ENCODE measurements at places on chromosomes 1 and 21. TPM values are rescaled to one million over a fixed set of nuclear protein-coding genes. Genes with fewer than 3 reads are reported as not detected.

E2F2 gene
- total RNA-seq: 4.7 TPM

DRAXIN gene
- not detected for total RNA-seq

- DNase-seq: no peak
These were observed 58.4 kb downstream of the FHAD1 start for GRCh38 chr1:15305468-15305770.

- DNase-seq: no peak
These were observed 139.5 kb upstream of the HMGB4 start for GRCh38 chr1:33724348-33724747.

FAM72B gene
- total RNA-seq: 1.0 TPM

- no peak for DNase-seq
These were observed 185.4 kb downstream of the LRRIQ3 start for GRCh38 chr1:74012583-74012982.

- no peak for DNase-seq
These were observed 13.6 kb upstream of the CEP85 start for GRCh38 chr1:26220199-26220912.

DNA sequence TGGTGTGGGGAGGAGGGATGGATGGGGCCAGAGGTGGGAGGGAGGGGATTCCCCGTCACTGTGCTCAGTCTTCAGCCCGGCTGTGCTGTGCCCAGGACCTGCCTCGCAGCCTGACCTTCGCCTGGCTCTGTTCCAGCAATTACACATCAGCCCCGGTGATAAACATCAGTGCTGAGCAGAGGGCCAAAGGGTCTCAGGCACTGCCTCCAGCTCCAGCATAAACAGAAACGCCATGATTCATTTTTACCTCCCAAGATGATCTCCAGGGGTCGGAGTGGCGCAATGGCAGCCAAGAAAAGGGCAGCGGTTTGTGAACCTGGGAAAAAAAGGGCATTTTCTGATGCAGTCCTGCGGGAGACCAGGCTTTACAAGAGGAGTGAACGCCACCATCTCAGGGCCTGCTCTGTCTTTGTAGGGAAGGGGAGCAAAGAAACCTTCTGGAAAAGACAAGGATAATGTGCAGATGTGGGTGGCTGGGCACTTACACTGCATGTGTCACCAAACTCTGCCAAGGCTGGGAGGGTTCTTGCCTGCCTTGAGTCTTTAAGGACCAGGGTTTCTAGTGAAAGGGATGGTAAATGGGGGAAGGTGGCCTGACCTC, 28.1 kb downstream of the SHISA4 start:
- no peak for DNase-seq

LRRC8C gene
- 2.9 TPM for total RNA-seq

DNA sequence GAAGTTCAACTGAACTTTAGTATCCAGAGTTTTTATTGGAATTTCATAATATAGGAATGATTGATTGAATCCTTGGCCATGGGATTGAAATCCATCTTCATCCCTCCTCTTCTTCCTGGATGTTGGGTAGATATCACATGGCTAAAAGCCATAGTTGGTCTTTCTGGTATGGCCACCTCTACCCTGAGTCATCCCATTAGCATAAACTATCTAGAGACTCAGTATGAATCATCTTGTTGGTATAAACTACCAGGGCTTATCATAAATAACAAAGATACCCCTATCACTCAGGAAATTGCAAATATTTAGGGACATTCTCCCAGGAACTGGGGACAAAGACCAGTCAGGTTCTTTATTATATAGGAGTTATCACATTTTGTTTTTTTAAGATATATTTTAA, 21.2 kb upstream of the ZP4 start:
- no peak for DNase-seq

DNA sequence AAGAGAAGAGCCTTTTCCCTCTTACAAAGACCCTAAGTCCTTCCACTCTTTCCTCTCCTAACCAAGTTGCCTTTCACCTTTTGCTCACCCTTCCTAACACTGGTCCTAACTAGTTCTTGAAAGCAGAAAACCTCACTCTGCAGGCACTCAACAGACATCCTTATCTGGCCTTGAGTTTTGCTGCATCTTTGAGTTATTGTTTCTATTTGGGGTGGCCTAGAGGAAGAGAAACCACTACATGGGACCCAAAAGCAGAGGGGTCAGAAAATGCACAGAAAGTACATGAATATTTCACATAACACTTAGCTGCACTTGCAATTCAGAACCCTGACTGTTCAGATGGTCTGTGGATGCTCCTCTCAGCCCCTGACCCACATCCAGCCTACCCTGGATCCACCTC, 178.3 kb upstream of the SYT6 start:
- no peak for DNase-seq

GRCh38 chr1:53249706-53250105, 11.4 kb upstream of the MAGOH start:
- DNase-seq: no peak

GRCh38 chr21:18705971-18706370, 302.4 kb upstream of the TMPRSS15 start:
- DNase-seq: no peak

DNA sequence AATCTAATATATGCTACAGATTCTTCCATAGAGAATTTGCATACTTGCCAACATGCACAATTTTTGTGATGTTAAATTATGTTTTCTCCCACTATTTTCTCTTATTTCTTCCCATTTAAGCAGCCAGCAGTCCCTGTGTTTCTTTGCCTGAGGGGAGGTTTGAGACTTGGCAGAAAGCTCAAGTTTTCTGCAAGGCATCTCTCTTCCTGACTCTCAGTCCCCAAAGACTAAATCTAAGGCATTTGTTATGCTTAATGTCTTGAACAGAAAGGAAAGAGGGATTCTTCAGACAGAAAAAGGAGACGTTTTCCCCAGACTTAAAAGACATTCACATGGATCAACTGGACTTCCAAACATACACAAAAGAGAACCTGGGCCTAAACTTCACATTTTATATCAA, 354.4 kb downstream of the RYR2 start:
- no peak for DNase-seq

- DNase-seq: no peak
These were observed 27.2 kb upstream of the SLC22A15 start for GRCh38 chr1:115949156-115949555.

C1QB gene
- not detected for total RNA-seq

DNA sequence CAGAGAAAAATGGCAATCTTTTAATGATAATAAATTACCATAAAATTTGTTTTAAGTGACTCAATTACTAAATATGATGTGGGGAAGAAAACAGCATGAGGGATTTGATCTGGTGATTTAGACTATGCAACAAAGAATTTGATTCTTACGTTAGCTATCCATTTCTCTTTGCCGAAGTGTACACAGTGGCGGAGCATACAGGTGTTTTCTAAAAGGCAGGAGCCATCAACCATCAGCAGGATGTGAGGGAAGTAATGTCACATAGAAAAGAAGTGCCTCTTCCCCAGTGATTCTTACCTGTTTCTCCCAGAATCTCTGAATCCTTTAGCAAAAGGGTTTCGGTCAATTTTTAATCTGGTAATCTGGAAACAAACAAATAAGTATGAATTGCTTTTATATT, 74.3 kb downstream of the TBX15 start:
- no peak for DNase-seq

RFX5 gene
- 54.9 TPM for total RNA-seq

LIPI gene
- total RNA-seq: not detected

- DNase-seq: no peak
These were observed 951.5 kb downstream of the KCNT2 start for GRCh38 chr1:195656780-195657179.

GRCh38 chr1:101317590-101317989, 80.8 kb downstream of the S1PR1 start:
- no peak for DNase-seq

- no peak for DNase-seq
These were observed 14.4 kb downstream of the NOC2L start for GRCh38 chr1:944341-945325.

DNA sequence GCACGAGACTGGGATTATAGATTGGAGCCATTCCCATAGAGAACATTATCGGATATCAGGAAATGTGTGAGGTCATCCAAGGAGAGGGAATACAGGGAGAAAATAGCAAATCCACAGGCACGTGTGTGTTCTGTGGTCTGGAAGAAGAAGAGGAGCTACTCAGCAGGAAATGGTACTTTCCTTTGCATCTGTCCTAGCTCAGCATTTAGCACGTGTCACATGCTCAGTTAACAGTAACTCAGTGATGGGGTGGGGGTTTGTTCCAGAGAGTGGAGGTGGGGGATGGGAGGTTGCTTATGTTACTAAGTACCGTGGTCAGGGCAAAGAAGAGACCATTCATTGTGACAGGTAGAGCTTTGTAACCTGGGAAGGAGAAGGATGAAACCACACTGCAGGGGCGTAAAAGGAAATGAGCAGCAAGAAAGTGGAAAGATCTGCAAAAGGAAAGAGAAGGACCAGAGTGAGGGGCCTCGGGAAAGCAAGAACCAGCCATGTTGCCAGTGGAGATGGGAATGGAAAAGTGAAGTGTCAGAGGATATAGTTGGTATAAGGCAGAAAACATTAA, 100.4 kb downstream of the ATP5PO start:
- DNase-seq: no peak

DNA sequence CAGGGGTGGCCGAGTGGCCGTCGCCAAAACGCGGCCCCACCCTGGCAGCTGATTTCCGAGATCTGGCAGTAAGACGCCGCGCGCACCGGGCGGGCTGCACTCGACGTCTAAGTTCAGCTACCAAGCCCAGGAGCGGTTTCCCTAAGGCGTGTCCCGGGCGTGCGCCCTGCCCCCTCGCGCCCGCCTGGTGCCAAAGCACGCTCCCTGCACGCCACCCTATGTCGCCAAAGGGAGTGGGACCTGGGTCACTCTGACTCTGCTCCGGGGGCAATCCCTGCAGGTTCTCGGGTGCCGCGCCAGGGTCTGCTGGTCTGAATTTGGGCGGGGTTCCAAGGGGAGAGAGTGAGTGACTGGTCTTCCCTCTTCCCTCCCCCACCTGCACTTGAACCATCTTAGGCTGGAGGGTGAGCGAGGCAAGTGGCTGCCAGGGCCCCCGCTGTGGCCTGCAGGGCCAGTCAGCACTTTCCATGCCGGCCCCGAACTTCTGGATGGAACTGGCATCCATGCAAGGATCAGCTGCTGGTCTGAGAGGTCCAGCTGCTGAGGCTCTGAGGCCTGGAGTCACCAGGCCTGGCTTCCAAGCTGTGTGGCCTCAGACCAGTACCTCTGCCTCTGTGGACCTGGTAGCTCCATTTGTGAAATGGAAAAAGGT, at the start of gene LRRC38:
Gene LRRC38, minus strand, starts transcription at position 109 of the 652 bp plus-strand sequence. CDS start 410 bp downstream, outside the sequence.
- no peak for DNase-seq

DNA sequence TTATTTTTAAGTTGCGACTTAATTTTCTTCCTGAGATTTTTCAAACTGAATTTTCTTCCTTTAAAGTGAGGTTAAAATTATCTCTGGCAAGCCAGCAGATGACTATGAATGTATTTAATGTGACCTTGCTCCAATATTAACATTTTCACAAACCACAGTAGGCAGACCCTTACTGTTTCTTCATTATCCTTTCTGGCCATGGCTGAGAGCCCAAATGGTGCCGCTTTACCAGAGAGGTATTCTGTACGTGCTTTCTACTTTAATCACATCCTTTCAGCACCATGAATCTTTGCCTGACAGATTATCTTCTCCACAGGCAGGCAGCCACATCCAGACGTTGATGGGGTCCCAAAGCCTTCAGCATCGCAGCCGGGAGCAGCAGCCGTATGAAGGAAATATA, 129.6 kb downstream of the LRRC40 start:
- no peak for DNase-seq

DNA sequence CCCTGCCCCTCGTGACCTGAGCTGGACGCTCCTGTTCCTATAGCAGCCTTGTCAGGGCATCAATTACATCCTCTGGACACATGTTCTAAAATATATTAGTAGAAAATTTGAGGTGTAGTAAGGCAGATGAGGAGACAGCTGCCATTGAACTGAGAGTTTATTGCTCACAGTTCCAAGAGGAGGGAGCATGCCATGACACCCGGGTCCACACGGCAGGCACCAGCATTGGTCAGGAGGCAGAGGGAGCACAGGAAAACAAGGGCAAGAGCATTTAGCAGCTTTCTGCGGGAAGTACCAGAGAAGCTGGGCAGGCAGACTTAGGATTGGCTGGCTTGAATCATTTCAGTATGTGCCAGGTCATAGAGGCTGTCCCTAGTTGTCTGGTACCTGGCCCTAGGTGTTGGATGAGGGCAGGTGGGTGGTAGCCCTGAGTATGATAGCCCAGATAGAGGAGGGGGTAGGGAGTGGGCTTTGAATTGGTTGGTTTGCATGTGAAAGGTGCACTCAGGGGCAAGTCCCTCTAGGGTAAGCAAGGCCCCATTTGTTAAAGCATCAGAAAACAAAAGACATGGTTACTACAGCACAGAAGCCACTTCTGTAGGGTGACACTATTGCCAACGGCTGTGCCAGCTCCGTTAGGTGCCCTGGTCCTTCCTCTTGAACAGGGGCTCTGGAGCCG, 223.6 kb upstream of the RAB4A start:
- DNase-seq: no peak

PCSK9 gene
- total RNA-seq: 6.1 TPM

VHLL gene
- not detected for total RNA-seq

- DNase-seq: no peak
These were observed 212.1 kb downstream of the PBX1 start for GRCh38 chr1:164771041-164771618.

GRCh38 chr1:234719454-234720251, 109.7 kb upstream of the IRF2BP2 start:
- no peak for DNase-seq

MYCL gene
- 11.6 TPM for total RNA-seq

HCN3 gene
- 6.4 TPM for total RNA-seq

- no peak for DNase-seq
These were observed 22.6 kb downstream of the PODN start for GRCh38 chr1:53084589-53084971.

- DNase-seq: no peak
These were observed 25.5 kb downstream of the GRIK1 start for GRCh38 chr21:29914326-29914725.

- no peak for DNase-seq
These were observed 61.4 kb upstream of the S1PR1 start for GRCh38 chr1:101175466-101175865.

- DNase-seq: no peak
These were observed 2.8 kb upstream of the CASQ2 start for GRCh38 chr1:115771094-115771846.

RGSL1 gene
- total RNA-seq: not detected

- peak; percentile 90 for DNase-seq
These were observed 3.3 kb upstream of the LSM10 start for GRCh38 chr1:36400825-36401601.

All from HT-29 (cell line).